ENCODE measurements at places on chromosomes 1 and 21.

GRCh38 chr1:227740401-227740960 lies 5.2 kb downstream of the SNAP47 start:
- no peak for DNase-seq

DNA sequence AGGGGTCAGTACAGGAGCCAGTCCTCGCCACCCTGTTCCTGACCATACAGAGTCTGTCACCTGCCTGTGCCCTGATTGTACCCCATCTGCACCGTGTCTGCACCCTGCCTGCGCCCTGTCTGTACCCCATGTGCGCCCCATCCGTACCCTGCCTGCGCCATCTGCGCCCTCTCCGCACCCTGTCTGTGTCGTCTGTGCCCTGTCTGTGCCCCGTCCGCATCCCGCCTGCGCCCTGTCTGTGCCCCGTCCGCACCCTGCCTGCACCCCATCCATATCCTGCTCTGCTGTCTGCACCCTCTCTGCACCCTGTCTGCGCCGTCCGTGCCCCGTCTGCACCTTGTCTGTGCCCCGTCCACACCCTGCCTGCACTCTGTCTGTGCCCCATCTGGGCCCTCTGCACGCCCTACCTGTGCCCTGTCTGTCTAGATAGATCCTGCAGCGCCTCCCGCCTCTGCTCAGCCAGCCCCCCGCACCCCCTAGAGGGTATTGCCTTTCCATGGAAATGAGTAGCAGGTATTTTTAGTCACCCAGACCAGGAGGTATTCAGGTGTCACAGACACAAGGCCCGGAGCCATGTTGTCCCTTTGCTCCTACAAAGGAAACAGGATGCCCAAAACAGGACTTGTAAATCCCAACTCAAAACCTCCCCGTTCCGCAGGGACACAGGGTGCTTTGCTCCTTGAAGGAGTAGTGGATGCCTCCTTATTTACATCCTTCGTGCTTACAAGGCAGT lies 7.7 kb upstream of the NPHP4 start:
- no peak for DNase-seq

- DNase-seq, result no peak
Measured at GRCh38 chr1:159088546-159089183, 12.1 kb upstream of the AIM2 start.

- no peak for DNase-seq
Measured at GRCh38 chr1:216183454-216183853, 239.8 kb downstream of the USH2A start.

GRCh38 chr1:237664348-237664747 lies 226.4 kb downstream of the ZP4 start:
- no peak for DNase-seq

- no peak for DNase-seq
Measured at GRCh38 chr21:34336245-34336644, 27.6 kb upstream of the KCNE2 start.

All from activated CD4-positive, alpha-beta T cell treated with anti-CD3 and anti-CD28 coated beads, Interleukin-2, amount 50 U/mL, for 4 hours (primary cell).